ENCODE measurements at places on chromosomes 11 and 22. TPM values are rescaled to one million over a fixed set of nuclear protein-coding genes. Genes with fewer than 3 reads are reported as not detected.

GRCh38 chr22:29216011-29216872 lies 10.5 kb downstream of the EMID1 start:
- no peak for DNase-seq
- peaks cover 15% of the 10 kb centered on the region for H3K4me1 ChIP-seq
- H3K4me3 ChIP-seq: no peak overlapping the region
- no peak overlapping the region for H3K27ac ChIP-seq
- no peaks in the 10 kb centered on the region for H3K27me3 ChIP-seq

- H3K27ac ChIP-seq: no peak overlapping the region
- peaks cover 22% of the 10 kb centered on the region for H3K4me1 ChIP-seq
- peak overlapping the region; percentile 82 for H3K4me3 ChIP-seq
- H3K36me3 ChIP-seq: peaks cover 10% of the 10 kb centered on the region
- H3K27me3 ChIP-seq: no peaks in the 10 kb centered on the region
Measured at GRCh38 chr11:85628771-85629341, 463 bp downstream of the TMEM126B start.

DNA sequence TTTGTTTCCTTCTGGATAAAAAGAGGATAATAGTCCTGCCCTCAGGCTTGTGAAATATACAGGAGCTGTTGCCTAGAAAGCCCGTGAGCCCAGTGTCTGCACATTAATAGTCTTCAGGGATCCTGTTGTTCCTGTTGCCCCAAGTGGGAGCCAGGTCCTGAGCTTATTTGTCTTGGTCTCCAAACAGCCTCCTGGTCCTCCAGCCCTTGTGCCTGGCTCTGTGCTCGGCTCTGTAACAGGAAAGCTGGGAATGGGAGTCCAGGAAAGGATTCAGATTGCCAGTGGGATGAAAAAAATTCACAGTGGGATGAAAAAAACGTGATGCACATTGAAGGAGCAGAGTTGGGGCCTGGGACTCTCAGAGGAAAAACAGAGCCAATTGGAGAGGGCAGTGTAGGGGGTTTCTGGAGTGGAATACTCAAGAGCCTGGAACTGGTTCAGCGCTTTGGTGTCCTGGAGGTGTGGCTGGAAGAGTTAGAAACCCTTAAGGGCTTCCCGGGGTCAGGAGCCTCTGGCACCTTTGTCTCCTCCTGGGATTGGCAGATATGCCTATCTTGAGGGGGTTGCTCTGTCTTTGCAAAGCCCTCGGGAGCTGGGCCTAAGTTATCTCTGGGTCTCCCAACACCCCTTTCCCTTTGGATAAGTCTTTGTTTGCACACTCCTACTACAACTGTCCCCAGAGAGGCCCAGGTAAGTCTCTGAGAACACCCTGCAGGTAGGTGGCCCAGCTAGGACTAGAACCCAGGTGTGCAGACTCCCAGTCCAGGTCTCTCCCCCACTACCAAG lies 2.3 kb upstream of the INPPL1 start:
- DNase-seq: peak; percentile 18
- H3K27me3 ChIP-seq: no peaks in the 10 kb centered on the region
- H3K4me3 ChIP-seq: peak overlapping the region; percentile 87
- no peak overlapping the region for H3K27ac ChIP-seq
- H3K4me1 ChIP-seq: peaks cover 5% of the 10 kb centered on the region
- H3K36me3 ChIP-seq: no peaks in the 10 kb centered on the region

GRCh38 chr11:7019500-7020182 lies 505 bp downstream of the ZNF214 start:
- H3K27ac ChIP-seq: no peak overlapping the region
- DNase-seq: peak; percentile 67
- no peaks in the 10 kb centered on the region for H3K36me3 ChIP-seq
- peak overlapping the region; percentile 73 for H3K4me3 ChIP-seq

DNA sequence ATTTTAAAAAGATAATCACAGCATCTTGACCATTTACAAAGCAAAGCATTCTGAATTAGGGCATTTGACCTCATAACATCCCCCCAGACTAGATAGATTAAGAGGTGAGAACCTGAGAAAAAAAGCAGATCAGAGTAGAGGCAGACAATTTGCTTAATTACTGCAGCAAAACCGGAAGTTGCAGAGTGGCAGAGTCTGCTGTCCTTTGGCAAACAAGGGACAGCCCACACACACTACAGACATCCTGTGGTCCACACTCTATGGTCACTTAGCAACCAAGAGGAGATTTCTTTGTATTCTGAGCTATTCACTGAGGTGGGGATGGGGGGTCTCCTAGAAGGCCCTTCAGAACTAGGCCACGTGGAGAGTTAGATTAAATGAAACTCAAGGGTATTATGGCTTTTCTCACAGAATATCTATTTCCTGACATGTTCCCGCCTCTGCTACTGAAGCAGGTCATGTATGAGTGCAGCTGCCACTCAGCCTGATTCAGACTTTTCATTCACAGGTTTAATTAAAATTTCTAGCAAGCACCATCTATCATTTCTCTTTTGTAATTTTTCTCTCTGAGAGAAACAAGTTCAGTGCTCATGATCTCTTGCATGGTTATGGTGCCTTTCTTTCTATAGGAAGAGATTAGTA lies 48.5 kb downstream of the SVIP start:
- H3K27me3 ChIP-seq: no peaks in the 10 kb centered on the region
- H3K36me3 ChIP-seq: no peaks in the 10 kb centered on the region
- peaks cover 11% of the 10 kb centered on the region for H3K4me1 ChIP-seq
- peak; percentile 45 for DNase-seq
- no peak overlapping the region for H3K4me3 ChIP-seq

DNA sequence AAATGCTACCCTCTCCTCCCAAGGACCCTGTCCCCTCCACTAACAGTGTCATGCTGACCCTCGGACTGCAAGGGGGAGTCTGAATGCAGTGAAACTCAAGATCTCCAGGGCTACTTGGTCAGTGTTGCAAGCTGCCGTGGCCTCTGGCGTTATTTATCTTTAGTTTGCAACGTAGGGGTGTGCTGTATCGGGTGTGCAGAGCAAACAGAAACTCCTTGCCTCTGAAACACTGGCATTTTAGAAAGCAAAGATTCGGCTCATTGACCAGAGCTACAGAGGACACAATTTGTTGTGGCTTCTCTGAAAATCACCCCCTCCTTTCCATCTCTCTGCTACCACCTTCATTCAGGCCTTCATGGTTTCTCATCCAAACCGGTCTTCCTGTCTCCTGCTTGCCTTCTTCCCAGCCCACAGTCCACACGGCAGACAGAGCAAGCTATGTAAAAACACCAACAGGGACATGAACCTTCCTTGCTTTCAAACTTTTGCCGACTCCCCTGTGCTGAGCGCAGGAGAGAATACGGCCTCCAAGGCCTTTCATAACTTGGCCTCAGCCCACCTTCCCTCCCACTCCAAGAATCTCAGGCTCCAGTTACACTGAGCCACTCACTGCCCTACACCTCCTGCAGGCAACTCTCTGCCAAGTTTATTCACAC lies 14.9 kb downstream of the FZD4 start:
- peaks cover 8% of the 10 kb centered on the region for H3K4me1 ChIP-seq
- no peaks in the 10 kb centered on the region for H3K27me3 ChIP-seq
- DNase-seq: no peak
- H3K4me3 ChIP-seq: no peak overlapping the region
- H3K27ac ChIP-seq: no peak overlapping the region
- H3K36me3 ChIP-seq: no peaks in the 10 kb centered on the region

DNA sequence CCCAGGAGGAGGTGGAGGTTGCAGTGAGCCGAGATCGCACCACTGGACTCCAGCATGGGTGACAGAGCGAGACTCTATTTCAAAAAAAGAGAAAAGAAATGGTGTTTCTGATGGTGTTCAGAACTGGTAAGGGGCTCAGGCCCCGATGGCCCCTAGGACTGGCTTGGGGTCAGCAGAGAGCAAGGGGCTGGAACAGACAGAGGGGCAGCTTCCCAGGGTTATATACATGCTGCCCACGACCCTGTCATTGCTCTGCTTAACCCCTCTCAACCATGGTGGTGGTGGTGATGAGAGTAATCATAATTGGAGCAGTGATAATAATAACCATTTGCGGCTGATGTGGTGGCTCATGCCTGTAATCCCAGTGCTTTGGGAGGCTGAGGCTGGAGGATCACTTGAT lies 79.4 kb downstream of the CEP164 start:
- no peak overlapping the region for H3K4me3 ChIP-seq
- no peak for DNase-seq
- H3K27me3 ChIP-seq: no peaks in the 10 kb centered on the region
- H3K27ac ChIP-seq: no peak overlapping the region
- no peaks in the 10 kb centered on the region for H3K4me1 ChIP-seq

DNA sequence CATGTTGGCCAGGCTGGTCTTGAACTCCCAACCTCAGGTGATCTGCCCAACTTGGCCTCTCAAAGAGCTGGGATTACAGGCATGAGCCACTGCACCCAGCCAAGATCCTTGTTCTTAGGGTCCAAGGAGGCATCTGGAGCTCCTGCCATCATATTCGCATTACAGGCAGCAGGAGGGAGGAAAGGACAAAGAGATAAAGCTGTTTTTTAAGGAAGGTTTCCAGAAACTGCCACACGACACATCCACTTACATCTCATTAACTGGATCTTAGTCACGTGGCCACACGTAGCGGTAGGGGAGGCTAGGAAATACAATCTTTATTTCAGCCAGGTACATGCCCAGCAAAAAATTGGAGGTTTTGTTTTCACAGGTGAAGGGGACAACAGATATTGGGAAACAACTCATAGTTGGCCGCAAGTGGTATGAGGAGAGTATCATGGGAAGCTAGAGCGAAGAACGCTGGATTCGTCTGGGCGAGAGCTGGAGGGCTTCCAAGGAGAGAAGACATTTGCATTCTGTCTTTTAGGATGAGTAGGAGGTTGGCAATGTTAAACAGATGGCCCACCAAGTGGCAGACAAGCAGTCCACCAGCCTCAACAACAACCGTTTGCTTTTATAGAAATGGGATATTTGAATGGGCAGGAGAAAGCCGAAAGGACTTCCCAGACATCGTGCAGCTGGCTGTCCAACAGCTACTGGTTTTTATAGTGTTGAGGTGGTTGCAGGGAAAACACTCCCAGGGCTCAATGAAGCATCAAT lies 39.2 kb upstream of the DMC1 start:
- no peaks in the 10 kb centered on the region for H3K27me3 ChIP-seq
- no peak overlapping the region for H3K4me3 ChIP-seq
- no peak overlapping the region for H3K27ac ChIP-seq
- no peaks in the 10 kb centered on the region for H3K36me3 ChIP-seq
- no peak for DNase-seq

GRCh38 chr22:27512283-27512761 lies 289.2 kb downstream of the MN1 start:
- H3K4me3 ChIP-seq: no peak overlapping the region
- H3K4me1 ChIP-seq: peaks cover 3% of the 10 kb centered on the region
- no peaks in the 10 kb centered on the region for H3K36me3 ChIP-seq
- H3K27ac ChIP-seq: no peak overlapping the region
- H3K27me3 ChIP-seq: no peaks in the 10 kb centered on the region
- DNase-seq: no peak

- H3K4me1 ChIP-seq: peaks cover 14% of the 10 kb centered on the region
- DNase-seq: no peak
- peaks cover 37% of the 10 kb centered on the region for H3K27me3 ChIP-seq
- H3K4me3 ChIP-seq: no peak within 1 kb of the TSS
- no peak within 1 kb of the TSS for H3K27ac ChIP-seq
Measured at GRCh38 chr11:65595543-65596281, at the start of gene KCNK7. TSS of gene KCNK7 (minus strand) at chr11:65595800. CDS start at chr11:65595772, 28 bp downstream.

DNA sequence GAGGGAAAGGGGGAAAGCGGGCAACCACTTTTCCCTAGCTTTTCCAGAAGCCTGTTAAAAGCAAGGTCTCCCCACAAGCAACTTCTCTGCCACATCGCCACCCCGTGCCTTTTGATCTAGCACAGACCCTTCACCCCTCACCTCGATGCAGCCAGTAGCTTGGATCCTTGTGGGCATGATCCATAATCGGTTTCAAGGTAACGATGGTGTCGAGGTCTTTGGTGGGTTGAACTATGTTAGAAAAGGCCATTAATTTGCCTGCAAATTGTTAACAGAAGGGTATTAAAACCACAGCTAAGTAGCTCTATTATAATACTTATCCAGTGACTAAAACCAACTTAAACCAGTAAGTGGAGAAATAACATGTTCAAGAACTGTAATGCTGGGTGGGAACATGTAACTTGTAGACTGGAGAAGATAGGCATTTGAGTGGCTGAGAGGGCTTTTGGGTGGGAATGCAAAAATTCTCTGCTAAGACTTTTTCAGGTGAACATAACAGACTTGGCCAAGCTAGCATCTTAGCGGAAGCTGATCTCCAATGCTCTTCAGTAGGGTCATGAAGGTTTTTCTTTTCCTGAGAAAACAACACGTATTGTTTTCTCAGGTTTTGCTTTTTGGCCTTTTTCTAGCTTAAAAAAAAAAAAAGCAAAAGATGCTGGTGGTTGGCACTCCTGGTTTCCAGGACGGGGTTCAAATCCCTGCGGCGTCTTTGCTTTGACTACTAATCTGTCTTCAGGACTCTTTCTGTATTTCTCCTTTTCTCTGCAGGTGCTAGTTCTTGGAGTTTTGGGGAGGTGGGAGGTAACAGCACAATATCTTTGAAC lies 6.8 kb downstream of the MALAT1 start:
- peaks cover 7% of the 10 kb centered on the region for H3K4me1 ChIP-seq
- H3K4me3 ChIP-seq: peak overlapping the region; percentile 93
- no peak for DNase-seq
- no peaks in the 10 kb centered on the region for H3K27me3 ChIP-seq
- H3K36me3 ChIP-seq: peaks cover 57% of the 10 kb centered on the region
- peak overlapping the region; percentile 67 for H3K27ac ChIP-seq

- DNase-seq: no peak
- no peaks in the 10 kb centered on the region for H3K27me3 ChIP-seq
- no peak overlapping the region for H3K4me3 ChIP-seq
Measured at GRCh38 chr22:43377896-43378704, 33.7 kb upstream of the MPPED1 start.

- no peaks in the 10 kb centered on the region for H3K36me3 ChIP-seq
- DNase-seq: no peak
- H3K27ac ChIP-seq: no peak overlapping the region
- H3K4me1 ChIP-seq: no peaks in the 10 kb centered on the region
- no peak overlapping the region for H3K4me3 ChIP-seq
Measured at GRCh38 chr22:24744638-24745037, 29.9 kb downstream of the PIWIL3 start.

DNA sequence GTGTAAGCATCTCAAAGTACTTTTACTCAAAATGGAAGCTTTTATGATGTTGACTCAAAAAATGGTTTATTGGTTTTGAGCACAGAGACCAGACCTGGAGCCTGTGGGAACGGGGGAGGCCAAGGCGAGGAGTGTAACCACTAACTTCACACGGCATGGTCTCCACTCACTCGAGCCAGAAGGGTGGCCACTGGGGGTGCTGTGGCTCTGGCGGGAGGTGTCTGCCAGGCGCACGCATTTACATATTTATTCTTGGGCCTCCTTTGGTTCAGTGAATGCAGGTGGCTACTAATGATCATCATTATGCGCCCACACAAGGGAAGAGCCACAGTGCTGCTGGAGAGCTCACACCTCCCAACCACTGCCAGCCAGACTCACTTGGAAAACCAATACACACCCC lies 64.6 kb downstream of the FLRT1 start:
- H3K27me3 ChIP-seq: peaks cover 19% of the 10 kb centered on the region
- H3K4me1 ChIP-seq: peaks cover 39% of the 10 kb centered on the region
- H3K36me3 ChIP-seq: no peaks in the 10 kb centered on the region
- no peak overlapping the region for H3K4me3 ChIP-seq

Gene MAJIN
- 0.06 TPM for total RNA-seq

Gene H19
- total RNA-seq: not detected

Gene GDPD4
- total RNA-seq: not detected

Gene FOLH1
- not detected for total RNA-seq

Gene TNNT3
- 0.40 TPM for total RNA-seq

Gene GCAT
- total RNA-seq: 25.1 TPM

Gene F2
- total RNA-seq: 0.06 TPM

Gene CST6
- total RNA-seq: 0.50 TPM

Gene KRTAP5-10
- total RNA-seq: not detected

Gene OR51L1
- not detected for total RNA-seq

Gene LRRC56
- total RNA-seq: 1.4 TPM
